K562 (cell line): ENCODE measurements at places on chromosomes 12 and 14. TPM values are rescaled to one million over a fixed set of nuclear protein-coding genes. Genes with fewer than 3 reads are reported as not detected.

- peak; percentile 1 for DNase-seq
These were observed 21.6 kb upstream of the AMN start for GRCh38 chr14:102900631-102901571.

The AKAP6 gene
- 0.42 and 0.62 TPM in 2 replicates for total RNA-seq

DNA sequence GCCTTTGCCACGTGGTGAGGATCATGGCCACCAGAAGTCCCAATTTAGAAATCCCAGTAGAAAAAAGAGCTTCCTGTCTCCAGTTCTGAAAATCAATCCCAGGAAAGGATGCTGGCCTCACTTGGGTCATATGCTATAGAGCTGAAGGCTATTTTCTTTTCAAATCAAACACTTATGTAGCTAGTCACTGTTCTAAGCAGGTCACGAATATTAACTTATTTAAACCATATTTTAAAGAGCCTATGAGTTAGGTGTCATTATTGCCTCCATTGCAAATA, 97.5 kb downstream of the VCPKMT start:
- DNase-seq: no peak

DNA sequence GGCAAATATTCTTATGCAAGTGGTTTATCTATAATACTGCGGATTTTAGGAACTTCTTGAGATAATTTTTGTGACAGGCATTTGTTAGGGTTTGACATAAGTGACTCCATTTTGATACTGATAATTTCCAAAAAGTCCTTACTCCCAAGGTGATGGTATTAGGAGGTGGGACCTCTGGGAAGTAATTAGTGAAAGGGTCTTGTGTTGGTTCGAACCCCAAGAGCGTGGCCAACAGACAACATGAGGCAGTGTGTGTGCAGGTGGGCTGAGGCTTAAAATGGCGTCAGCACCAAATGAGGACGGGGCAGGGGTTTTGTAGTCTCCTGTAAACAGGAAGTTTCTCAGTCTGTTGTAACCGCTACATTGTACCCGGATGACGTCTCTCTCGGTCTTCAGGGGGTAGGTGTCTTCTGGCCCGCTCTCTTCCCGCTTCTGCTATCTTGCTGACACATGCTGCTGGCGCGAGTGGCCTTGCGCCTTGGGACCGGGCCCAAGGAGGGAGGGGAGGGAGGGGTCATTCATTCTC, 1.7 kb upstream of the C12orf43 start:
- DNase-seq: peak; percentile 52
